T-cell (primary cell): ENCODE measurements at places on chromosomes 12 and 14.

- DNase-seq: no peak
Measured at GRCh38 chr14:76473481-76474263, 97.7 kb downstream of the ESRRB start.

DNA sequence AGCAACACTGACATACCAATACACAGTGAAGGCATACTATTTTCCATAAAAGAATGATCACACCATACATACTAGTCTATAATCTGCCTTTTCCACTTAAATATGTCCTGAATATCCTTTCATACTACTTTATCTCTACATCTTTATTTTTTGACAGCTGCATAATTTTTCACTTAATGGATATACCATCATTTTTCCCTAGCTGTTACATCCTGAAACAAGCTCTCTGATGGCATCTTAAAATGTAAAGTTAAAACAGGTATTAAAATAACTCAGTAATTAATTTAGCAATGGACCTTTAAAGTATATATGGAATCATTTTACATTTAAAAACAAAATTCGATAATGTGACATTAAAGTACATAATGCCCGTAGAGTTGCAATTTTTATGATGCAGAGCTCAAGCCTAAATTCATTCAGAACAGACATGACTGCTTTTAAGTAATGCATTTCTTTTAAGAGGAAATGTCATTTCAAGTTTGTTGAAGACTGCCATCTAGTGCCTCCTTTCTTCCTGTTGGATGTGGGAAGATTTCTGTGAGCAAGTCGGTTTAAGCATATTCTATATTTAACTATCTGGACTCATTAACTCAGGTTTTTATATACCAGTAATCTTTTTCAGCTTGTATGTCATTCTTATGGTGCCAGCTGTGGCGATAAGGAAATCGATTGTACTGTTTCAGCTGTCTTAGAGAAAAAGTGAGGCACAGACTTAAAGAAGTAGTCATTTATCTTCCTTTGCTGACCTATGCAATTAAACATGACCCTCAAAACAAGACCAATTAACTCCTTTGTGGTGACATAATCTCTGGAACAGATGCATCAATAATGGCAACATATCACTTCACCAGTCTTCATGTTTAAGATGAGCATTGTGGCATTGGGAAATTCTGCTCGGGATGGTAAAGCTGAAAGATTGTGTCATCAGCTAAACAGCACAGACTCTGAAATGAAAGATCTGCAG, 20.3 kb downstream of the PRICKLE1 start:
- DNase-seq: no peak

GRCh38 chr12:1633459-1633858, 4.4 kb downstream of the WNT5B start:
- no peak for DNase-seq

DNA sequence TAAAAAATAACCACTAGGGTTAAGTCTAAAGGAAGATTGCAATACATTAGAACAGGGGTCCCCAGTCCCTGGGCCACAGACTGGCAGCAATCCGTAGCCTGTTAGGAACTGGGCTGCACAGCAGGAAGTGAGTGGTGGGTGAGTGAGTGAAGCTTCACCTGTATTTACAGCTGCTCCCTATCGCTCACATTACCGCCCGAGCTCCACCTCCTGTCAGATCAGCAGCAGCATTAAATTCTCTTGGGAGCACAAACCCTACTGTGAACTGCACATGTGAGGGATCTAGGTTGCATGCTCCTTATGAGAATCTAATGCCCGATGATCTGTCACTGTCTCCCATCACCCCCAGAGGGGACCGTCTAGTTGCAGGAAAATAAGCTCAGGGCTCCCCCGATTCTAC, 15.5 kb downstream of the ADGRD1 start:
- no peak for DNase-seq

DNA sequence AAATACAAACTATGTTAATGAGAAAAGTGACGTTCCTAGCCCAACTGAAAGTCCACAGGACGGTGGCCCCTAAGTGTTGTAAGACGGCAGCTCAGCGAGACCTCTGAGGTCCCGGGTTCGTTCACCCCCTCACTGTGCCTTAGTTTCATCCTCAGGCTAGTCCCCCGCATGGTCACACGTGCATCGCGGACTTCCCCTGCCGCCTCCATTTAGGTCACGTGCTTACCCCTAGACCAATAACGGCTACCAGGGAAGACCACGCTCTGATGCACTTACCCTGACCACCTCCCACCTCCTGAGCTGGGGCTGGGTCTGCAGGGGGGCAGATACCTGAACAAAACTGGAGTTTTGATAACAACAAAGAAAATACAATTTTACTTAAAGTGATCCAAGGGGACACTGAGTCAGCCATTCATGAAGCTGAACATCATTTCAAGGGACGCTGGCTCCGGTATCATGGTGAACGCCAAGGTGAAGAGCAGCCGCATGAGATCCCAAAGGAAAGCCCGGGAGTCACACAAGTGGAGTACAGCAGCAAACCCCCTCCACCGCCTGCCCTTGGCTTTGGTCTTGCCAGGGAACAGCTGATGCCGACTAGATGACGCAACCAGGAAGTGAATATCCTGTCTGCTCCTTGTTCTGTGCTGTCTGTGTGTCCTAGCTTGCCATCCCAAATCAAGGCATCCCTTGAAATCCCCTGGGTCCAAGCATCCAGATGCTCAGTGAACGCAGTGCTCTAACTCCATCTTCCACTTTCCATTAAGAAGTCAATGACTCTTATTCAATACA, 274.1 kb downstream of the PCNX1 start:
- no peak for DNase-seq

DNA sequence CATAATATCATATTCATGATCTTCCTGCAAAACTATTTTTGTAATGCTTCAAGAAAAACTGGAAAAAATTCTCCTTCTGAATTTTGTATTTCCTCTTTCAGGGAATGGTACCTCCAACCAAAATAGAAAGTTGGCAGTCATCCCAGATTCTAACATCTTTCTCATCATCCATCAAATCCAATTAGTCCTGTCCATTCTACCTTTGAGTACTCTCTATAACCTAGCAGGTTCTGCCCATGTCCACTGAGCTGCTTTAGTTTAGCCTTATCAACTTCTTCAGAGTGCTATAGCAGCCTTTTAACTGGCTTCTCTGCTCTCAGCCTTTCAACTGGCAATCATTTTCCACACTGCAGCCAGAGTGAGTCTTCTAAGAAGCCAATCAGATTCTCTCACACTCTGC, 236.2 kb downstream of the AKAP6 start:
- no peak for DNase-seq

- no peak for DNase-seq
Measured at GRCh38 chr14:60357551-60358149, 108.6 kb downstream of the PPM1A start.

GRCh38 chr12:89351489-89352241, 636 bp downstream of the DUSP6 start:
- DNase-seq: peak; percentile 37

DNA sequence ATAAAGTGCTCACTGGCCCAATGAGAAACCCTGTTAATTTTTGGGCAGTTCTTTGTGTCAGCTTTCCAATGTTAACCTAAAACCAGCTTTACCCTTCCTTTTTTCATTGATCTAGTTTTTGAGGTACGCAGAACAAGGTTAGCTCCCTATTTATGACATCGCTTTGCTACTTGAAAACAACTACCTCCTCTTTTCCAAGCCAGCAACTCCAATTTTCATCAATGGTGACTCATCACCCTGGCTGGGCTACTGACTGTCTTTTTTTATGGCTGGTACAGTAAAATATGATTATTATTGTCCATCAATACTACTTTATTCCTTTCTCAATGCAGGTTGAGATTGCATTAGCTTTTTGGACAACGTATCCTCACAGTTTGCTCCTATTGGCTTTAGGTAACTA, 22.5 kb upstream of the AKAP6 start:
- DNase-seq: no peak

GRCh38 chr14:52369305-52369801, 55.2 kb downstream of the PTGER2 start:
- DNase-seq: no peak

DNA sequence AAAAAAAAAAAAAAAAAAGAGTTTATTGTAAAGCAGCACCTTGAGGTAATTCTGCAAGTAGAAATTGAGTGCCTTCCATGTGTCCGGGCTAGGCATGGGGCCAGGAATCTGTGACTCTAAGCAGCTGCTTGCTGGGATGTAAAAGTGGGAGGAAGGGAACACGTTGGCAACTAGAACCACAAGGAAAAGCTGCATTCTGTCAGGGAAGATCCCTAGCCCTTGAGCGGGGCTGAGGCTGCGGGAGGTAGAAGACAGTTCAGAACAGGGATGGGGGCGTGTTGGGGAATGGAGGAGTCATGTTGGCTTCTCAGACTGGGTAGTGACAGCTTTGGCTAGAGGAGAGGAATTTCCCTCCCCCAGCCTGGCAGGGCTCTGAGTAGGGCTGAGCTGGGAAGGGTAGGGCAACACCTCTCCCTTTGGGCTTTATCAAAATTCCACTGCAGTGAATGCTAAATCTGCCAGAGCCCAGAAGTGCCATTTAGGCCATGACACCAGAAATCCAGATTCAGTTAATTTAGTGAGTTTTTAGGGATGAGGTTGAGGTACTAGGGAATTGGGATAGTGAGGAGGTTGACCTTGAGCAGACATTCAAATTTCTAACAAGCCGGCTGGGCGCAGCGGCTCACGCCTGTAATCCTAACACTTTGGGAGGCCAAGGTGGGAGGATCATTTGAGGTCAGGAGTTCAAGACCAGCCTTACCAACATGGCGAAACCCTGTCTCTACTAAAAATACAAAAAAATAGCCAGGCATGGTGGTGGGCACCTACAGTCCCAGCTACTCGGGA, 3.4 kb upstream of the TRAFD1 start:
- DNase-seq: no peak

GRCh38 chr14:34161351-34162082, 210.6 kb upstream of the EGLN3 start:
- no peak for DNase-seq

GRCh38 chr14:32841698-32842097, 97.0 kb upstream of the NPAS3 start:
- no peak for DNase-seq

DNA sequence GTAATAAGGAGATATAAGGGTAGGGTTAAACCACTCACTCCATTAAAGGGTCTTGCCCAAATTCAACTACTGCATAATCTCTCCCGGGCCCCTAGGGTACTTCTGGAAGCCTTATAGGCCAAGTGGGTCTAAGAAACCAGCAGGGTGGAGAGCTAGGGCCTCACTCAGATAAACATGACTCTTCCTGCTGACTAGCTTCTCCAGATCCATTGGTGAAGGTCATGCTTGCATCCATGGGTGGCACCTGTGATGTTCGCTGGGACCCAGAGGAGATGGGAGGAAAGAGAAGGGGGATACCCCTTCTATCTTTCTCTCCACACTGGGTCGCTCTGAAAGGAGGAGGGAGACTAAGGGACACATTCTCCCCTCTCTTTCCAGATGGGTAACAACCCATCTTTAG, 36.1 kb upstream of the HIGD1C start:
- DNase-seq: no peak

DNA sequence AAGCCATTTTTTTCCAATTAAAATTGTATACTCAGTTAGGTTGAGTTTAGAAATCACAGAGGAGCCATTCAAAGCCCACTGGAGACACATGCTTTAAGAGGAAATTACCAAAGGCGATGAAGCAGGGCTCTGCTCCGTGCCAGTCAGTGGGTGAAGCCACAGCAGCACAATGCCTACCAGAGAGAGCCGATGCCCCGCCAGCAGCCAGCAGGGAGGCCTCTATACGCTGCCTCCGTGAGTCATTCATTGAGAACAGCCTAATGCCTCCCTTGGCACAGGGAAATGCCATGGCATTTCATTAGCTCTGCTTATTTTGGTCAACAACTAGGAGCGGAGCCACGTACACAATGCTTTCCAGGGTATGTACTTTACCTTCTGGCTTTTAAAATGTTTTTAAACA, 197.8 kb upstream of the FRMD6 start:
- DNase-seq: no peak

- DNase-seq: no peak
Measured at GRCh38 chr14:100443603-100444002, 120.5 kb downstream of the SLC25A47 start.

DNA sequence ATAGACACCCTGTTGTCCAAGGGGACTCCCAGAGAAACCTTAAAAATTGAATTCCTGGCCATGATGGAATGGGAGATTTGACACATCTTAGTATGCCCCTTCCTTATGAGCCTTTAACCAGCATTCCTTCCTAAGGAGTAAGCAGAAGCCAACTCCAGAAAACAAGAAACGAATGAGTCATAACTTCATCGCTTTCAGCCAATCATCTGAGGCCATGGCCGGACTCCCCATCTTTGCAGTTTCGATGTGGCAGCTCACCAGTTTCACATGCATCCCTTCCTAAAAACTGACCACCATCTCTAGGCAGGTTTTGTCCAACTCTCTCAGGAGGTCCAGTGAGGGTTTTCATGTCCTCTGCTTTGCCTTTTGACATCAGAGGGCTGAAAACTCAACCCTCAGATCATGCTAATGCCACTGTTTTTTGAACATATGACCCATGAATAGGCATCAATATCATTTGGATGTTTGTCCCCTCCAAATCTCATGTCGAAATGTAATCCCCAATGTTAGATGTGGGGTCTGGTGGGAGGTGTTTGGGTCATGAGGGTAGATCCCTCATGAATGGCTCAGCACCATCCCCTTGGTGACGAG, 19.9 kb downstream of the DAAM1 start:
- no peak for DNase-seq

- DNase-seq: no peak
Measured at GRCh38 chr12:131829791-131830334, 1.7 kb downstream of the MMP17 start.

GRCh38 chr12:124993626-124994436, at the start of gene BRI3BP:
TSS of gene BRI3BP (plus strand) at chr12:124993645. CDS start at chr12:124993791, 146 bp downstream.
- no peak for DNase-seq

- no peak for DNase-seq
Measured at GRCh38 chr12:117890137-117890536, 78.7 kb downstream of the KSR2 start.

GRCh38 chr12:51329742-51330141, 5.8 kb upstream of the BIN2 start:
- DNase-seq: no peak

DNA sequence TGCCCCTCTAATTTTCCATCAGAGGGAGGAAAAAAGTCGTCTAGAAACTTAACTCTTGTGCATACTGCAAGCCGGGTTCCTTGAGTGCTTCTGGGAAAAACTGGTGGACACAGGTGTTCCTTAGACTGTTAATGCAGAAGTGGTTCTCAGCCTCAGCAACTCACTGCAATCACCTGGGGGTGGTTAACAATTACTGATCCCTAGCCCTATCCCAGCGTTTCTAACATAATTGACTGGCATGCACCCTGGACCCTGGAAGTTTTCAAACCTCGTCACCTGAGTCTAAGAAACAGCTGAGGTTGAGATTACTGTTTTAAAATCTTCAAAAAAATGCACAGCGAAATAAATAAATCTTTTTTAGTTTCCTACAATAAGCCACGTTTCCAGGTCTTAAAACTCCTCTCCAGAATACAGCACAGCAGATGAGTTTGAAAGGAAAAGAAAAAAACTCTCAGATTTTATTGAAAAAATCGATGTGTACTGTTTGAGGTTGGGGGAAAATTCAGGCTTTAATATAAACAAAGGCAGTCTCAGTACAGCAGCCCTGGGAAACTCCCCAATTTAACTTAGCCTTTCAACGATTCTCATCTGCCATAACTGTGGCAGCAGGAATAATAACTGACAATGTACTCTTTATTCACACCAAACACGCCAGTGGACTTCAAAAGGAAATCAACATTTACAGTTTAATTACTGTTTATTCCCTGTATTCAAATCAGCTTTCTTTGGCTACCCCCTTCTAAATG, 45.4 kb downstream of the PHLDA1 start:
- no peak for DNase-seq

- no peak for DNase-seq
Measured at GRCh38 chr12:107369679-107370078, 276.3 kb upstream of the CRY1 start.
